SK-N-SH (cell line): ENCODE measurements at places on chromosomes 1 and 21.
A peak's percentile ranks its signal among the peaks of the same experiment; 100 is the strongest.

DNA sequence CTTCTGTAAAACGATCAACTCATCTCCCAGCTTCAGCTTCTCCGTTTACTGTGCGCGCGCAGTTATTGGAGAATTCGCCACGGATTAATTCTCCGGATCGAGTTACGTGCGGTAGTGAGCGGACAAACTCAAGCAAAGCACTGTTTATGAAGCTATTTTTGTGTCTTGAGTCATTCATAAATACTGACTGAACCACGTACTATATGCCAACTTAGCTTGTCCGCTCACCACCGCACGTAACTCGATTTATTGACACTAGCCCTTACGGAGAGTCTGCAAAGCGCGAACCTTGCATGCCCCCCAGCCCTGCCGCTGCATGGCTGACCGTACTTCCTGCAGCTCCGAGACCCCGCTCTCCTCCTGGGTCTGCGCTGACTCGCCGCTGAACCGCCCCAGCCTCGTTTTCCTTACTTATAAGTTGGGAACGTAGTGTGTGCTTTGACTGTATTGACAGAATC, 773 bp downstream of the CHD1L start:
- peak; percentile 65 for DNase-seq

DNA sequence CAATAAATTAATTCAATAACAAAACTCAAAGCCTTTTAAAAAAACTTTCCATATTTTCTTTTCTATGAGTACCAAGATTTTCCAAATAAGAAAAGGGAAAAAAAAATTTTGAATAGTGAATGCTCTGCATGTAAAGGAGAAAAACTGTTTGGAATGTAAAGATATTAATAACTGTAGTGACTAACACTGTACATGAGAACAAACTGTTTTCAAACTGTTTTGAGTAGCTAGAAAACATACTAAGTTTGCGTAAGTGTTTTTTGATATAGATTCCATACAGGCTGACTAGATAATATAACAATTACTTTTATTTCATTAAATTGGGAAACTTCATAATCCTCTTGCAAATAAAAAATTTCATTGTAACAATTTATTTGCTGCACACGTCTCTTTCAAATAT, 150.5 kb downstream of the DPYD start:
- no peak for DNase-seq

GRCh38 chr21:42003051-42003461, 7.1 kb downstream of the ZBTB21 start:
- DNase-seq: no peak

GRCh38 chr1:235015291-235015985, 113.2 kb downstream of the TOMM20 start:
- DNase-seq: no peak

GRCh38 chr1:152501704-152502103, 8.9 kb upstream of the LCE5A start:
- no peak for DNase-seq

DNA sequence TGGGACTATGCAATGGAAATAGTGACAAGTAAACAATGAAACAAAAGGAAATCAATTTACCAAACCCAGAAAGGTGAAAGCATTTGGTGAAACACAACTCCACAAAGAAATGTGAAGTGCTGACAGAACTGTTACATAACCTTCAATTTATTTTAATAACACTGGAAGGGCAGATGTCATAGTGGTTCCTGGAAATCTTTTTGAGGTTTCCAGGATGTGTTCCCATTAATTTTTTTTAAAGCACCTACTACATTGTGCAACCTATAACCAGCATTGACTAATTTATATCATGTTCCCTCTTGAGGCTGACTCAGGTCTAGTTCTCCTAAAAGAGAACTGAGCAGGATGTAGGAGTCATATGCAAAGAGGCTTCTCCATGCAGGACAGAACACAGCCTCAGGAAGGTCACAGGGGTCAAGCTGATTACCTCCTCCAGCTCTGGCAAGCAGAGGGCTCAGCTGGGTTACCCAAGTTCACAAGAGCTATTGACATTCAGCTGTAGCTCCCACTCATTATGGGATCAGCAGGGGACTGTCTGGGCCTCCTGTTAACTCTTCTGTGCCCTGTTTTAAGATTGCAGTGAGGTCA, 157.1 kb upstream of the NRIP1 start:
- DNase-seq: no peak

- DNase-seq: no peak
These were observed 22.5 kb upstream of the SIKE1 start for GRCh38 chr1:114803001-114803400.

DNA sequence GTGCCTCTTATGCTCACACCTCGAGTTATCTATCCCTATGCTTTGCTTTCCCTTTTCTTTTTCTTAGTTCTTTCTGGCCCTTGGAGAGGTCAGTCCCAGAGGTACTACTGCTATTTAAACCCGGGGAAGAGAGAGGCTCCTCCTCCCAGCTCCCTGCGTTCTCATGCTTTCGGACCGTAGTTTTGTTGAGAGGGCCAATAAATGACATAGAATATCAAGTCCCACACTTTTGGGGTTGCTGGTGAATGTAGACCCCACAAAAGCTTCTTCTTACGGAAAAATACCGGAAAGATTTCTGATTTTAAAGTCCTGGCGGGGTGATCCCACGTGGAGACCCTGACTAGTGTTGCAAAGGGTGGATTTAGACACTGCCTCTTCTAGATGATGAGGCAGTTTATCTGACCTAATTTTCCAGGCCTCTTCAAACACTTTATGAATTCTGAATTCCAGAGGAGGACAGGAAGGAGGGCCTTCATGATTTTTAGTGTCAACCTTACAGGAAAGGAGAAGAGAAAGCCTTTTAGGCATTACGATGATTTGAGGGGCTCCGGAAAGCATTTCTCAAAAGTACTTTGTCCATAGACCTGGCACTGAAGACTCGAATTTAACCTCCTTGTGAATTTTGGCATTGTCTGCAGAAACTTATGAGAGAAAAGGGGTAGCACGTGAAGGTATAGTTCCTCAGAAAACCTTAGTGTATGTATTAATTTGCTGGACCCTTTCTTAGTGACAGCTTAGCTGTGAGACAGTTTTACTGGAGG, 694 bp downstream of the TMEM167B start:
- peak; percentile 67 for DNase-seq

DNA sequence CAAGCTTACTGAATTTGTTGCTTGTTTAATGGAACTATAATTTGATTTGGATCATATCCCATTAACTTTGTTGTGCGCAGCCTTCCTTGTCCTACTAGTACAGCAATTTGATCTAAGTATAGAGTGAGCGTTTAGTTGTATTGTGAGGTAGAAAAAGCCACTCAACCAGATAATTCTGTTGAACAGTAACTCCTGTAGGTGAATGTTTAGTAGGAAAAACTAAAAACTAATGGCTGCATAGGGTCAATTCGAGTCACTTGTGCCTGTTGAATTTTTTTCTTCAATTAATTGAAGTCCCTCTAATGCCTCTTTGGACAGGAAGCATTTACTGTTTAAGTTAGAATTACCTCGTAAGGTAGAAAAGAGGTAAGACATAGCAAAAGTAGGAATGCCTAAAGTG, 15.0 kb upstream of the EPHX1 start:
- no peak for DNase-seq

- no peak for DNase-seq
These were observed 9.1 kb downstream of the ABCA4 start for GRCh38 chr1:94111879-94112278.

GRCh38 chr1:170562646-170563338, 30.8 kb downstream of the GORAB start:
- DNase-seq: peak; percentile 6

DNA sequence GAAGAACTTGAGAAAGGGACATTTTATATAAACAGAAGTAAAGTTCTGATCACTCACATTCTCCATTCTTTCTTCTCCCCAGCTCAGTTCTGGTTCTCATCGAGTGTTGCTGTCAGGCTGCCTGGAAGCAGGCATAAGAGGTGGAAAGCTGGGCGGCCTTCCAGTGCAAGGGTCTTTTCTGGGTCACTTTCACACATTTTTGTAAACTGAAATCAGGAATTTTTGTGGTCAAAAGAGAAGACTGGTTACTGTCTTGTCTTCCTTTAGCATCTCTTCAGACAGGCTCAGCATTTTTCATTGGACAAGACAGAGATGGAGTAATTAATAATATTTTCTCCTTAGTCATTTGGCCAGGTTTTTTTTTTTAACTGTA, 93.7 kb downstream of the CTH start:
- DNase-seq: peak; percentile 27

DNA sequence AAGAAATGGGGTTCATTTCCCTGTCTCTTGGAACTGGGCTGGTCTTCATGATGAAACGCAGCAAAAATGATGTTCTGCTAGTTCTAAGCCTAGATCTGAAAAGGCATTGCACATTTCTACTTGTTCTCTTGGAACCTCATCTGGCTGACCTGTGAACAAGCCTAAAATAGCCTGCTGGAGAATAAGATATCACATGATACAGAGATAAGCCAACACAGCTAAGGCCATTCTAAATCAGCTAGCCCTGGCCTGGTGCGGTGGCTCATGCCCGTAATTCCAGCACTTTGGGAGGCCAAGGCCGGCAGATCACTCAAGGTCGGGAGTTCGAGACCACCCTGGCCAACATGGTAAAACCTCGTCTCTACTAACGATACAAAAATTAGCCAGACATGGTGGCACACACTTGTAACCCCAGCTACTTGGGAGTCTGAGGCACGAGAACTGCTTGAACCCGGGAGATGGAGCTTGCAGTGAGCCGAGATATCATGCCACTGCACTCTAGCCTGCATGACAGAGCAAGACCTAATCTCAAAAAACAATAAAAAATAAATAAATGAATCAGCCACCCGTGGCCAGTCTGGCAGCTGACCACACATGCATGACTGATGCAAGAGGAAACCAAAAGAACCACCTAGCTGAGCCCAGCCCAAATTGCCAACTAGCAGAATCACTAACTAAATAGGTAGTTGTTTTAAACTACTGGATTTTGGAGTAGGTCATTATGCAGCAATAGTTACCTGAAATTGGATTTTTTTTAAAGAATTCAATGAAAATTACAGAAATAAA, 18.0 kb downstream of the CD244 start:
- no peak for DNase-seq

GRCh38 chr1:65955503-65955902, 162.8 kb downstream of the PDE4B start:
- no peak for DNase-seq
